CD4-positive, alpha-beta T cell (primary cell): ENCODE measurements at places on chromosomes 6 and 20. TPM values are rescaled to one million over a fixed set of nuclear protein-coding genes. Genes with fewer than 3 reads are reported as not detected.

- no peak for DNase-seq
Observed at GRCh38 chr6:136486357-136486756, 63.9 kb downstream of the MAP7 start.

GRCh38 chr6:154598399-154598798 is 87.9 kb upstream of the CNKSR3 start:
- no peak for DNase-seq

GRCh38 chr6:148235446-148235845 is 107.2 kb upstream of the SASH1 start:
- no peak for DNase-seq

DNA sequence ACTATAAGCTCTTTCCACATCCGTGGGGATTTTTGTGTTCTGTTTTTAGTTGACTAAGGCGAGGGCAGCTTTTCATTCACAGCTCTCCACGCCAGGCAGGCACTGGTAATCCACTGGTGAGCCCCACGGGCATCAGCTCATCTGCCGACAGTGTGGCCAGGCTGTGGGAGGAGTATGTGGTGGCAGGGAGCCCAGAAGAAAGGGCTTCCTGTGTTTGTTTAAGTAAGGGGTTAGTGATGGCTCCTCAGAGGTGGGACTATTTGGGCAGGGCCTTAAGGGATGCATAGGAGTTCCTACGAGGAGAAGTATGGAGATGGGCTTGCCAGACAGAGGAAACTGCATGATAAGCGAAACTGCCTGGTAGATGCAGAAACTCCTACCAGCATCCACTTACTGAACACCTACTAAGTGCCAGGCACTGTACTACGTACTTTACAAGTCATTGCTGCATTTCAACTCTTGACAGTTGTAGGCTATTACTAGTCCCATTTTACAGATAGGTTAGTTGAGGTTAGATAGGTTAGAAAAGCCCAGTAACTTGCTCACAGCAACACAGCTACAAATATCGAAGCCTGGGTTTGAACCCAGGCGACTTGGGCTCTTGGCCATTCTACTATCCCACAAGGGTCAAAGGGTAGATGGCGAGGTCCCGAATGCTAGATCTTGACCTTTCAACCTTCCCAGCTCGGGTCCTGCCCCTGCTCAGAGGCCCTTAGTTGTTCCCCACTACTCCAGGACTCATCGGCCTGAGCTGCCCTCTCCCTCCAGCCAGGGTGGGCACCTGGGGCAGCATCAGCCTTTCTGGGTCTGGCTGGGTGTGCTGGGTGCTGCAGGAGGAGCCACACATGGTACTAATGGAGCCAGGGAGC is 55.1 kb downstream of the CEBPB start:
- no peak for DNase-seq

DNA sequence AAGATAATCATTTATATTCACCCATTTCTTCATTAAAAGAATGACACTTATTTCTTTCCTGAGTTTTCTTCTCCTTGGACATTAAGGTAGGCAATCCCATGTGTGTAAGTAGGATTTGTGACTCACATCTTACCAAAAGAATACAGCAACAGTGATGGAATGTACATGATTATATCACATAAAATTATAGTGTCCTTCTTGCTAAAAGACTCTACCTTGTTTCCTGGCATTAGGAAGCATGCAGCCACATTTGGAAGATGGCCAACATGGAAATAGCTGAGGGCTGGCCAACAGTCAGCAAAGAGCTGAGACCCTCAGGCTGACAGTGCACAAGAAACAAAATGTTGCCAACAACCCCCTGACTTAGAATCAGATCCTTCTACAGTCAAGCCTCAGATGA is 327.9 kb upstream of the MARCKS start:
- DNase-seq: no peak

DNA sequence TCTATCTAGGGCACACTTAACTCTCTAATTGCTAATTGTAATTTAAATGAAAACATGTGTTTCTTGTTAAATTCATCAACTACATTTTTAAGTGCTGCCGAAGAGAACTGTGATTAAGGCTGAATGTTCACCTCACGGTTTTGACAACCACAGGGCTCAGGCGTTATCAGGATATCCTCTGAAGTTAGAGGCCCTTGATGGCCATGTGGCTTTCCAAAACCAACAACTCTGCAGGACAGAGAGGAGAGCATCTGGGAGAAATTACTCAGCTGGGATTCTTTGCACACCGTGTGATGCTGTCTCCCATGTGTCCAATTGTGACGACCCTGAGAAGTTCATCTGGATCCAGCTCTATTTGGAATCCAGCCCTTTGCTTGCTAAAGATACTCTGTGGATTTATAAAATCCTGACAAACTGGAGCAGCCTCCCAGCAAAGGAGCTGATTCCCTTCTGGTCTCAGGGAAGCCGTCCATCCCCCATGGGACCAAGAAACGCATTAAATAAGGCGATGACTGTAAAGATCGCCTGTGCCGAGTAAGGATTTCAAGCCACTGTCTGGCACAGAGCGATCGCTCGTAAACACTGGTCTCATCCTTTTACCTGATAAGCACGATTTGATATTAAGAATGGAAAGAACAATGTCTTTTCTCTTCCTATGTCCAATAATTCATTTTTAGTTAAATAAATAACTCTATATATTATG is 401.1 kb downstream of the CD83 start:
- no peak for DNase-seq

ZC3H12D gene
- 70.2 TPM for total RNA-seq

GRCh38 chr20:10824750-10825500 is 151.1 kb upstream of the JAG1 start:
- DNase-seq: no peak

GRCh38 chr6:19705606-19706005 is 131.6 kb upstream of the ID4 start:
- DNase-seq: no peak

- no peak for DNase-seq
Observed at GRCh38 chr20:10978019-10978702, 304.4 kb upstream of the JAG1 start.

KLC4 gene
- total RNA-seq: 39.6 TPM

GRCh38 chr6:33914645-33915044 is 110.8 kb upstream of the MLN start:
- peak; percentile 25 for DNase-seq

- no peak for DNase-seq
Observed at GRCh38 chr20:38812182-38812581, 6.7 kb downstream of the PPP1R16B start.
